ENCODE measurements at places on chromosomes 7 and 10.

DNA sequence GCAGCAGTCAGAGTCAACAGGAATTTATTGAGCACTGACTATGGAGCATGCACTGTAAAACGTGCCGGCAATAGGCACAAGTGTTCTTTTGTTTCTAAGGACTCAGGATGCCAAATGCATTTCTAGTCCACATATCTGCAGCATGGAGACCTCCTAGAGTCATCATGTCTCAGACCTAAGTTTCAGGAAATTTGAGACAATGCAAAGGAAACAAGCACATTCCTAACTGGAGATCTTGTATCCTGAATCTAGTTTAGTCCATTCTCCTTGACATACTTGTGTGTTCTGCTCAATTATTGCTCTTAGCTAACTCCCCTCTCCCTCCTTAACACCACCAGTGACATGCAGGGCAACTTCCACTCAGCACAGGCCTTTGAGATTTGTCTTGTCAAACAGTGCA lies 173.2 kb downstream of the ZNF438 start:
- no peak for DNase-seq

DNA sequence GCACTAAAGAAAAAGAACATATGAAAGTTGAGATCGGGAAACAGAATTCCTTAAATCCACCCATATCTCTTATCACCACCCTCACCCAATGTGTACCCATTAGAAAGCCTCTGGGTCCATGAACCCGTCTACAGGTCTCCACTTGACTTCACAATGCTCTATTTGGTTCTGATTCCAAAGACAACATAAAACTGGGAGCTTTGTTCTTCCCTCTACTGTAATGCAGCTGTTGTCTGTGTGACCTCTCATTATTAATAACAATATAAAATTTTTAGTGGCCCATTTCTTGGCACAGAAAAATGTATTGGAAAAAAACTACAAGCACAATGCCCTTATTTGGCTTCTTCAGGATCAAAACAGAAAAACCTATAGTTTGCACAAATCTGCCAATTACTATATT lies 30.0 kb downstream of the DOCK4 start:
- no peak for DNase-seq

GRCh38 chr7:150341263-150342120 lies at the start of gene RARRES2:
Gene RARRES2 (minus strand): TSS chr7:150341629. CDS start chr7:150340609, 1,020 bp downstream.
- no peak for DNase-seq

DNA sequence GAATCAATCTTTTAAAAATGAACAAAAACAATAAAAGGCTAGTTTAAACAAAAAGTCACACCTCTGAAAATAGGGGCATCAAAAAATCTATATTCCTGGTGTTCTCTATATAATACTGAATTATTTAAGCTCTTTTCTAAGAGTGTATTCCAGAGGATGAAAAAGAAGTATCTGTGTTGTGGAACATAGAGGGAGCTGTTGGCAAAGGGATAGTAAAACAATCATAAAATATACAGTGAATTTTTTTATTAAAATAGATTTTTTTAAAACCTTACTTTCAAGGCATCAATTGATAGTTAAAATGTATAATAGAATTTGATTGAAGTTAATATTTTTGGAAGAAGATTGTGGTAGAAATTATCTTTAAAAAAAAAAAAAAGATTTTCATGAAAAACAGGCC lies 1409.1 kb upstream of the CELF2 start:
- DNase-seq, result no peak

- no peak for DNase-seq
Observed at GRCh38 chr10:11743461-11744338, 1.5 kb downstream of the ECHDC3 start.

- peak; percentile 57 for DNase-seq
Observed at GRCh38 chr7:23918856-23919255, 208.8 kb downstream of the STK31 start.

DNA sequence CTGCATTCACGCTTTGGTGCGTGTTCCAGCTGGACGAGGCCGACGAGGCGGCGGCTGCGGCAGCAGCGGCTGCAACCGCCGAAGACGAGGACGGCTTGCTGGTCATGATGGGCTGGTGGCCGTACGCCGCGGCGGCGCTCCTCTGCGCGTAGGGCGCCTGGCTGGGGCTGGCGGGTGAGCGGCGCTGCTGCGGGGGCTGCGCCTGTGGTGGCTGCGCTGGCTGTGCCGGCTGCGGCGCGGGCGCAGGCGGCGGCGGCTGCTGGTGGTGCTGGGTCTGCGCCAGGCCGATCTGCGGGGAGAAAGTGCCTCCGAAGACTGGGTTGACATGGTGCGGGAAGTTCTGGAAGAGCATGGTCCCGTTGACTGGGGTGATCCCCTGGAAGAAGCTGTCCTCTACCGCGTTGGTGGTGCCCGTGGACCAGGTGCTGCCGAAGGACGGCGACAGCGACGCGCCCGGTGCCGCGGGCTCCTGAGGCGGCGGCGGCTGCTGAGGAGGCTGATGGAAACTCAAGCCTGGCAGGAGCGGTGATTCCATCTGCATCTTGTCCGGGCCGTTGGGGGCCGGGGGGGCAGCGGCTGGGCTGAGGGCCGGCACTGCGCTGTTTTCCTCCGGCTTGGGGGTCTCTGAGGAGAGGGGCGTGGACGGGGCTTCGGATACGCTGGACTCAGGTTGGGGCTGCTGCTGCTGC lies 51.1 kb downstream of the CPEB3 start:
- no peak for DNase-seq

GRCh38 chr10:131181456-131181855 lies 130.1 kb downstream of the TCERG1L start:
- DNase-seq, result no peak

Data from esophagus muscularis mucosa (tissue), 4 donors.